ENCODE measurements at places on chromosomes 11 and 22. TPM values are rescaled to one million over a fixed set of nuclear protein-coding genes. Genes with fewer than 3 reads are reported as not detected.

GRCh38 chr22:46462726-46463371 lies 74.6 kb downstream of the CELSR1 start:
- H3K27ac ChIP-seq: no peak overlapping the region
- H3K36me3 ChIP-seq: peaks cover 5% of the 10 kb centered on the region
- H3K4me3 ChIP-seq: no peak overlapping the region
- H3K27me3 ChIP-seq: no peaks in the 10 kb centered on the region

Gene OR51S1
- total RNA-seq: not detected

GRCh38 chr22:19961201-19961580 lies 19.6 kb upstream of the TXNRD2 start:
- no peak for DNase-seq
- no peaks in the 10 kb centered on the region for H3K36me3 ChIP-seq
- no peak overlapping the region for H3K27ac ChIP-seq
- H3K27me3 ChIP-seq: no peaks in the 10 kb centered on the region

DNA sequence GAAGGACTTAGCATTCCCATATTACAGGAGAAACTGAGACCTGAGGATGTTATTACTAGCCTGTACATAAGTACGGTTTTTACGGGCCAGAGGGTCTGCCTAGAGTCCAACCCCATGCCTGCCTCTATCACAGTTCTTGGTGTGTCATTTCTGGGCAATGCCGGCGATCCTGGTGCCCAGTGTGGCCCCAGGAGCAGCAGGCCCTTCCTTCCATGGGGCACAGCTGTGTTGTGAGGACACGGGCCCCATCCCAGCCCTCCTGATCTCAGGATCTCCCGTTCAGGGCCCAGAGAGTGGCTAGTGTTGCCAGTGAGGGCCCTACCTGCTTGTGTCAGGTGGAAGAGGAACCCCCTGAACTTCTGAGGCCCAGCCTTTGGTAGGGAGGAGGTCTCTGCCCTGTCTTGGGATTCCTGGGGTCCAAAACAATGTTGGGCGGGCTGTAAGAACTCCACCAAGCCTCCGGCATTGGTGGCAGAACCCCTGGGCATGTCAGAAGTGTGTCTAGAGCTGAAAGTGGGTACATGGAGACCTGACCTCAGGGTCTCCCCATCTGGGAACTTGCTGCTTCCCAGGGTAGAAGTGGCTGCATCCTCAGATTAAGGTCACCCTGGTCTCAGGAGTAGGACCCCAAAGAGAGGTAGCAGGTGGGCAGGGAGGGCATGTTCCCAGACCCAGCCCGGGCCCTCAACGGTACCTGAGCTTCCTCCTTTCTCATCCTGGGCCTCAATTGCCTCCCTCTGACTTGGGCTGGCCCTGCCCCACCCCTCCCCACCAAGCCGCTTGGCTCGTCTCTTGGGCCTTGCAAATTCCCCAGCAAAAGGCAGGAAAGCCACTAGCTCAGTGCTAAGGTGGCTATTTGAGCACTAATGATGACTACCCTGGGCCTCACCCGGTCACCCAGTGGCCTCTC lies 74.6 kb upstream of the KCNQ1OT1 start:
- peaks cover 14% of the 10 kb centered on the region for H3K27me3 ChIP-seq
- H3K4me1 ChIP-seq: no peaks in the 10 kb centered on the region
- no peaks in the 10 kb centered on the region for H3K36me3 ChIP-seq
- H3K27ac ChIP-seq: no peak overlapping the region

DNA sequence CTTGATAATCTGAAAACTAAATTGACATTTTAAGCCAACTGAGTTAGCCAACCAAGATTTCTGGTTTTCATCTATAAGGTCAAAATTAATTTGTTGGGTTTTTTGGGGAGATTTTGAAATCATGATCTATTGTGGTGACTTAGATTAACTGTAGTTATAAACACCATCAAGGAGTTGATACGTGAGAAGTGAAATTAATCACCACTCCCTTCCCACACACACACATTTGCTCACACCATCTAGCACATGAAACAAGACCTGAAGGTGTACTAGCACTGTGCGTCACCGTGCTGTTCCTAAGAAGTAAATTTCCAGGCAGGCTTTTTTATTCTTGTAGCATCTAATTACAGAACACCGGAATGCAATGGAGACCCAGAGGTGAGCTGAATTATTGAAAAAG lies 2.1 kb downstream of the OR5B21 start:
- H3K4me1 ChIP-seq: no peaks in the 10 kb centered on the region
- H3K27ac ChIP-seq: no peak overlapping the region
- no peaks in the 10 kb centered on the region for H3K27me3 ChIP-seq
- no peak for DNase-seq
- H3K4me3 ChIP-seq: no peak overlapping the region

Gene PRODH
- total RNA-seq: 60.5 TPM

- peaks cover 18% of the 10 kb centered on the region for H3K4me1 ChIP-seq
- H3K4me3 ChIP-seq: no peak overlapping the region
- peaks cover 6% of the 10 kb centered on the region for H3K36me3 ChIP-seq
- H3K27ac ChIP-seq: peak overlapping the region; percentile 37
- DNase-seq: peak; percentile 97
These were observed 56.7 kb downstream of the TP53I11 start for GRCh38 chr11:44893846-44894617.

DNA sequence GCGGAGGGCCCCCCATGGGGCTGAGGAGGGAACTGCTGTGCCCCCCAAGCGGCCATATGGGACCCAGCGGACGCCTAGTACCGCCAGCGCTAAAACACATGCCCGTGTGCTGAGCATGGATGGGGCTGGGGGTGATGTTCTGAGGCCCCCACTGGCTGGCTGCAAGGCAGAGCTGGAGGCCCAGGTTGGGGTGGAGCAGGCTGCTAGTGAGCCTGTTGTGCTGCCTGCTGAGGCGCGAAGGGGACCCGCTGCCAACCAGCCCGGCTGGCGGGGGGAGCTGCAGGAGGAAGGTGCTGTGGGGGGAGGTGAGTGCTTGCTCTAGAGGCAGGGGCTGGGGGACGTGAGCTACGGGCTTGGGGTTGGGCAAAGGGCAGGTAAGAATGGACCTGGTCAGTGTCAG lies 3.2 kb downstream of the PCNX3 start:
- no peaks in the 10 kb centered on the region for H3K27me3 ChIP-seq
- no peak overlapping the region for H3K4me3 ChIP-seq
- peaks cover 54% of the 10 kb centered on the region for H3K36me3 ChIP-seq
- peaks cover 8% of the 10 kb centered on the region for H3K4me1 ChIP-seq

Gene TSSK2
- not detected for total RNA-seq

DNA sequence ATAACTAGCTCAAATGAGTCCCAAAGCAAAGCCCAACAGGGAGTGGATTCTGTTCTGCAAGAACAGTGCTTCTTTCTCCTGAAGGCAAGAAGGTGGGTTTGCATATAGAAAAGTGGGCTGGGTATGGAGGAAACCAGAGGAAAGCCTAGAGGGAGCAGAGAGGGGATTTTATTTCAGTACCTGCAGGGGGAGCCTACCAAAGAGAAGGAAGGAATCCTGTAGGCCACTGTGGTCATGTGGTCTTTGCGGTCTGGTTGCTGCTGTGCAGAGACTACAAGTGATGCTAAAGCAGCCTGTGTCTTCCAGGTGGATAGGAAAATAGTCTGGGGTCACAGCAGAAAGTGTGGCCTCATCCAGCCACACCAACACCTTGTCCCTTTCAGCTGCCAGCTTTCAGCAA lies 33.2 kb upstream of the ZBTB16 start:
- peaks cover 6% of the 10 kb centered on the region for H3K27me3 ChIP-seq
- no peak overlapping the region for H3K27ac ChIP-seq
- no peak overlapping the region for H3K4me3 ChIP-seq

DNA sequence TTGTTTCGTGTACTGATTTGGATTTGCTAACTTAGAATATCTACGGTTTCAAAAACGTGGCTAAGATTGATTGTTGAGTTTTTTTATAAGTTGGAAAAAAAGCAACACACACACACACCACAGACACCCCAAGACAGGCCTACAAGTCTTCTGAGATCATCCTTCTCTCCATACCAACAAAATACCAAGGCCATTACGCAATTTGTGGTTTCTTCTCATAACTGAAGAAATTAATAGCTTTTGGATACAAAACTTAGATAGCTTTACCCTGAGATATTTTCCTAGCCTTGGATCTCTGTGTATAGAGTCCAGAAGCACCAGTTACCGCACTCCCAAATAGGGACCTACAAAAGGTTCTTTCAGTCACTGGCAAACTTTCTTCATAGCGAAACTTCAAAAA lies 113.6 kb downstream of the SIK3 start:
- no peak for DNase-seq
- H3K4me1 ChIP-seq: peaks cover 4% of the 10 kb centered on the region
- no peak overlapping the region for H3K4me3 ChIP-seq
- no peaks in the 10 kb centered on the region for H3K36me3 ChIP-seq
- no peaks in the 10 kb centered on the region for H3K27me3 ChIP-seq
- no peak overlapping the region for H3K27ac ChIP-seq

GRCh38 chr11:113603277-113604059 lies 102.6 kb downstream of the TMPRSS5 start:
- H3K4me3 ChIP-seq: no peak overlapping the region
- no peaks in the 10 kb centered on the region for H3K36me3 ChIP-seq
- no peak overlapping the region for H3K27ac ChIP-seq
- H3K4me1 ChIP-seq: peaks cover 4% of the 10 kb centered on the region

DNA sequence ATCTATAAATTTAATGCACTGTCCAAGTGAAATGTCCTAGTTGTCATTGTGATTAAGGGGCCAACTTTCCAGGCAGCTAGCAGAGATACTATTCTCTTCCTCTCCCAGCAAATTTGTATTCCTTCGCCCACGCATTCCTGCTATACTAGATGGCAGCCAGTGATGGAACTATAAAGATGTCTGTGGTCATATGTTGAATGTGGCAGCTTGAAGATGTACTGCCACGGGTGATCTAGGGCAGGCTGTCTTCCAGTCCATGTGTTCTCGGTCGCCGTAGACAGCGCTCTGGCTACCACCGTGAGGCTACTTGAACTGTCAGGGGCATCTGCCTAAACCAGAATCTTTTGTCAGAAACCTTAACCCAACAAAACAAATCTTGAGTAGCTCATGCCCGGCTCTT lies 8.3 kb upstream of the SIDT2 start:
- H3K4me3 ChIP-seq: no peak overlapping the region
- H3K4me1 ChIP-seq: peaks cover 4% of the 10 kb centered on the region
- peaks cover 80% of the 10 kb centered on the region for H3K36me3 ChIP-seq
- DNase-seq: no peak
- H3K27me3 ChIP-seq: no peaks in the 10 kb centered on the region

Gene BLID
- total RNA-seq: not detected

DNA sequence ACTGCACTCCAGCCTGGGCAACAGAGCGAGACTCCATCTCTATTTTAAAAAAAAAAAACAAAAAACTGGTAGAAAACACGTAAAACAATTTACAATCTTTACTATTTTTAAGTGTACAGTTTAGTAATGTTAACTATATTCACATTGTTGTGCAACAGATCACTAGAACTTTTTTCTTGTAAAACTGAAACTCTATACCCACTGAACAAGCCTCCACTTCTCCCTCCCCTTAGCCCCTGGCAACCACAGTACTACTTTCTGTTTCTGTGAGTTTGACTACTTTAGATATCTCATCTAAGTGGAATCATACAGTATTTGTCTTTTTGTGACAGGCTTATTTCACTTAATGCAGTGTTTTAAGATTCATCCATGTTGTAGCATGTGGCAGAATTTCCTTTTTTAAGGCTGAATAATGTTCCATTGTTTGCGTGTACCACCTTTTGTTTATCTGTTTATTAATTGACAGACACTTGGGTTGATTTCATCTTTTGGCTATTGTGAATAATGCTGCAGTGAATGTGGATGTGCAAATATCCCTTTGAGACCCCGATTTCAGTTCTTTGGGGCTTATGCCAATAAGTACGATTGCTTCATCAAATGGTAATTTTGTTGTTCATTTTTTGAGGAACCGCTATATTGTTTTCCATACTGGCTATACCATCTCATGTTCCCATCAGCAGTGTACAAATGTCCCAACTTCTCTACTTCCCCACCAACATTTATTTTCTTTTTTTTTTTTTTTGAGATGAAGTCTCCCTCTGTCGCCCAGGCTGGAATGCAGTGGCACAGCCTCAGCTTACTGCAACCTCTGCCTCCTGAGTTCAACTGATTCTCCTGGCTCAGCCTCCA lies 11.0 kb downstream of the DDB2 start:
- no peak overlapping the region for H3K27ac ChIP-seq
- H3K27me3 ChIP-seq: no peaks in the 10 kb centered on the region
- H3K4me3 ChIP-seq: no peak overlapping the region
- no peak for DNase-seq
- no peaks in the 10 kb centered on the region for H3K4me1 ChIP-seq

- H3K27me3 ChIP-seq: peaks cover 83% of the 10 kb centered on the region
- peaks cover 18% of the 10 kb centered on the region for H3K4me1 ChIP-seq
- no peak overlapping the region for H3K27ac ChIP-seq
- H3K36me3 ChIP-seq: no peaks in the 10 kb centered on the region
These were observed 357.2 kb upstream of the NARS2 start for GRCh38 chr11:78931891-78932290.

DNA sequence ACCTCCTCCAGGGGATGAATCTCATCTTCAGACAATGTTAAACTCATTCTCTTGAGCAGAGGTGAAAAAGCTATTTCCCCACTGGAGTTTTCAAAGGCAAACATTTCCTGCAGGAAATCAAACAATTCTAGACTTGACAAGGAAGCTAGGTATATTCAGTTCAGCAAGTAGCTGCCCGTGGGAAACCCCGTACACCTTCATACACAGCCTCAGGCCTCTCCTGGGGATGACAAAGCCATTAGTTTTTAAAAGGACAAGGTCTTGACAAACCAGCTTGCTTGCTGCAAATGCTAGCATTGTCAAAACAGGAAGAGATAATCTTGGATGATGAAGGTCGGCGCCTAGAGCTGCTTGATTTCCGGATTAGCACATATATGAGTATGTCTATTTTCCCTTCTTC lies 1630.8 kb upstream of the TENM4 start:
- no peak overlapping the region for H3K27ac ChIP-seq
- no peak for DNase-seq
- H3K4me3 ChIP-seq: no peak overlapping the region
- H3K4me1 ChIP-seq: peaks cover 13% of the 10 kb centered on the region
- H3K27me3 ChIP-seq: no peaks in the 10 kb centered on the region

GRCh38 chr22:50243685-50244419 lies 971 bp downstream of the TUBGCP6 start:
- H3K36me3 ChIP-seq: peaks cover 25% of the 10 kb centered on the region
- no peak overlapping the region for H3K27ac ChIP-seq
- DNase-seq: no peak
- H3K4me1 ChIP-seq: peaks cover 3% of the 10 kb centered on the region
- H3K27me3 ChIP-seq: no peaks in the 10 kb centered on the region
- peak overlapping the region; percentile 91 for H3K4me3 ChIP-seq

Gene OR5D18
- total RNA-seq: not detected

DNA sequence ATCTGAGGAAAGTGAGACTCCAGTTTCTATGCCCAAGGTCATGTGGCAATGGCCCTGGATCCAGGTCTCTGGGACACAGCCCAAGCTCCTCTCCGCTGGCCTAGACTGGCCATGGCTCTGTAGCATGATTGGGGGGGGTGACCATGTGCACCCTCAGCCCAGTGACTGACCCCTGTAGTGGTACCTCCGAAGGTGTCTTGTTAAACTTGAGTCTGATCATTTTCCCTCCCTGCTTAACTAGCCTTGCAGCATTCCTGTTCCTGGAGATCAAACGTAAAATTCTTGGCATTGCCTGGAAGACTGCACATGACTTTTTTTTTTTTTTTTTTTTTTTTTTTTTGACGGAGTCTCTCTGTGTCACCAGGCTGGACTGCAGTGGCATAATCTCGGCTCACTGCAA lies 1116.0 kb downstream of the TBC1D22A start:
- no peak overlapping the region for H3K27ac ChIP-seq
- H3K36me3 ChIP-seq: no peaks in the 10 kb centered on the region
- no peaks in the 10 kb centered on the region for H3K4me1 ChIP-seq
- no peak for DNase-seq

Gene KCNQ1OT1
- 5.2 TPM for total RNA-seq
